Dermis blood vessel endothelial cell (primary cell): ENCODE measurements at places on chromosomes 3 and 15. TPM values are rescaled to one million over a fixed set of nuclear protein-coding genes. Genes with fewer than 3 reads are reported as not detected.
A peak's percentile ranks its signal among the peaks of the same experiment; 100 is the strongest.

DNA sequence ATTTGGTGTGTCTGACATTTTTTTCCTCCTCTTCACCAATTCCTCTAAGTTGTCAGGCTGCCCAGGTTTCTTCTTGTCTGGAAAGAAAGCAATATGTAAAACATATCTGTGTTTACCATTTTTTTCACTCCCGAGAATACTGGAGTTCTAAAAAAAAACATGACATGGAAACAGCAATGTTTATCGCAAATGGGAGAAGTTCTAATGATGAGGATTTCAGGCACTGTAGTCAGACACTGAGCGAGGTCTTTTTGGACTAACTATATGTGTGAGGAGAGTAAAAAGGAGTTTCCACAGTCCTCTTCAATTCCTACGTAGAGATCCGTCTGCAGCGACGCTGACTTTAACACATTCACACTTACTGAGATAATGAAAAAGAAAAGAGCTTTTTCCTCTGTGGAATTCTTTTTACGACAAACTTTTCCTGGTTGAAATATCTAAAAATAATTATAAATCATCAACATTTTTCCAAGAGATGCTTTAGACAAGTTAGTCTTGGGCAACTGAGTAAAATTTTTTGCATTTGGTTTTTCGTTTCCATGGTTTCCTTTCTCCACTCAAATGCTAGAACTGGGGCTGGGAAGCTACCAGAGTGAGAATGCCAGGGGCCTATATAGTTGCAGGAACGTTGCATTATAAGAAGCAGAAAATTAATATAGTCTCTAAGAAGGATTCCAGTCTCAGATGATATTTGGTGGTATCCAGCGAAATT lies 8.4 kb upstream of the SETMAR start:
- no peak for DNase-seq

- no peak for DNase-seq
These were observed 74.9 kb upstream of the EPHA3 start for GRCh38 chr3:89032346-89033013.

- no peak for DNase-seq
These were observed 229.4 kb downstream of the CD47 start for GRCh38 chr3:107861422-107861821.

GRCh38 chr15:77183066-77183465 lies 112.2 kb upstream of the TSPAN3 start:
- DNase-seq = no peak

GRCh38 chr3:158095814-158096704 lies 10.2 kb downstream of the SHOX2 start:
- peak; percentile 14 for DNase-seq

GRCh38 chr3:127124120-127124519 lies 68.8 kb upstream of the PRR23E start:
- DNase-seq = no peak

DNA sequence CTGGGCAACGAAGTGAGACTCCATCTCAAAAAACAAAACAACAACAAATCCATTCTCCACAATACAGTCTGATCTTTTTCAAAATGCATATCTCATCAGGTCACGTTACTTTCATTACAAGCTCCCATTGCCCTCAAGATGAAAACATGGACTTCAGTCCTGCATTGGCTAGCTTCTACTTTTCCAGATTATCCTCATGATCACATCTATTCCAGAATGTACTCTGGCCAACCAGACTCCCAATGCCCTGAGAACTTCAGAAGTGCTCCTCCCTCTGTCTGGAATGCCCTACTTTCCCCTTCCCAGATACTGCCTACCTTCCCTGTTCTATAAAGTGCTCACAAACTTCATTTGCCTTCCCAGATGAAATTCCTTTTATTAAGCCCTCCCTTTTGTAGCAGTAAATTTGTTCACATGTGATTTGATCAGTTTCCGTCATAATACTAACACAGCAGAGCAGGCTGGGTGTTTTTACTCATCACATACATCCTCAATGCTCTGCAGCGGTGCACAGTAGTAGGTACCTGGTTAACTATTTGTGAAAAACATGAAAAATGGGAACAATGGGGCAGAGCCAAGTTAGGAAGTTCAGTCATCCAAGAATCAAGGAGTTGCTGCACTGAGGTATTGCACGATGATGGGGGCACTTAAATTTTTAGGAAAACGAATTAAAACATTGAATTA lies 5.3 kb downstream of the RPL22L1 start:
- DNase-seq = no peak

GRCh38 chr3:138943724-138944653 lies 2.9 kb downstream of the FOXL2 start:
- DNase-seq = no peak

GRCh38 chr15:51366920-51367319 lies 25.5 kb downstream of the GLDN start:
- DNase-seq = peak; percentile 7

- DNase-seq = no peak
These were observed 122.0 kb upstream of the PROK2 start for GRCh38 chr3:71906976-71907375.

DNA sequence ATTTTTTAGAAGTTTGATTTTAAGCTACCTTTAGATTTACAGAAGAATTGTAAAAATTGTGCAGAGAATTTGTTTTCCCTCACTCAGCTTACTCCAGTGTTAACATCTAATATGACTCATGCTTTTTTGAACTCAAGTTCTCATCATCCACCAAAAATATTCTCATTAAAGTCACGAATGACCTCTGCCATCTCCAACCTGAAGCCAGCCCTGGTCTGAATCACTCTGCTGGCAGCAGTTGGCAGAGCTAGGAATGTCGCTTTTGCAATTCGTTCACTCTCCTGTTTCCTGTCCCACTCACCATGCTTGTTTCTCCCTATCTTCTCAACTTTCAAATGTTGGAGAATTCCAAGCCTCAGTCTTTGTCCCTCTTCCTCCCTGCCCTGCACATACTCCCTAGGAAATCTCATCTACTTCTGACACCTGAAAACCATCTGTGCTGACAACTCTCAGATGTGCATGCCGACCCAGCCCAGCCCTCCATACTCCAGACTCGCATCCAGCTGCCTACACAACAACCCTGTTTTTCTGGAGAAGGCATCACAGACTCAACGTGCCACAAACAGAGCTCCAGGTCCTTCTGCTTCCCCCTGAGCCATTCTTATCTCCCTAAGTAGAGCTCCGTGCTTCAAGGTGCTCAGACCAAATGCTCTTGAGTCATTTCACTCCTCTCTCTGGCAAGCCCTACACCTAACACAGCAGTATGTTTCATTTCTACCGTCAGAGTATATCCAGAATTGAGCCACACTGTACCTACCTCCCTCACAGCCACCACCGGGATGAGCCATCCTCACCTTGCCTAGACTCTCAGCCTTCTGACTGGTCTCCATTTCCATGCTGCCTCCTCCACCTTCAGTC lies 24.9 kb downstream of the PRR23E start:
- no peak for DNase-seq

Gene CELSR3
- total RNA-seq = 0.17 and 0.47 TPM in 2 replicates

Gene NEK10
- total RNA-seq = 2.0 and 2.6 TPM in 2 replicates

Gene ESYT3
- total RNA-seq = not detected in 2 replicates

Gene GPR160
- 7.7 and 11.2 TPM in 2 replicates for total RNA-seq

Gene SNX22
- total RNA-seq = 0.23 and 0.34 TPM in 2 replicates

Gene PAQR9
- total RNA-seq = not detected in 2 replicates
